ENCODE measurements at places on chromosomes 1 and 21.

DNA sequence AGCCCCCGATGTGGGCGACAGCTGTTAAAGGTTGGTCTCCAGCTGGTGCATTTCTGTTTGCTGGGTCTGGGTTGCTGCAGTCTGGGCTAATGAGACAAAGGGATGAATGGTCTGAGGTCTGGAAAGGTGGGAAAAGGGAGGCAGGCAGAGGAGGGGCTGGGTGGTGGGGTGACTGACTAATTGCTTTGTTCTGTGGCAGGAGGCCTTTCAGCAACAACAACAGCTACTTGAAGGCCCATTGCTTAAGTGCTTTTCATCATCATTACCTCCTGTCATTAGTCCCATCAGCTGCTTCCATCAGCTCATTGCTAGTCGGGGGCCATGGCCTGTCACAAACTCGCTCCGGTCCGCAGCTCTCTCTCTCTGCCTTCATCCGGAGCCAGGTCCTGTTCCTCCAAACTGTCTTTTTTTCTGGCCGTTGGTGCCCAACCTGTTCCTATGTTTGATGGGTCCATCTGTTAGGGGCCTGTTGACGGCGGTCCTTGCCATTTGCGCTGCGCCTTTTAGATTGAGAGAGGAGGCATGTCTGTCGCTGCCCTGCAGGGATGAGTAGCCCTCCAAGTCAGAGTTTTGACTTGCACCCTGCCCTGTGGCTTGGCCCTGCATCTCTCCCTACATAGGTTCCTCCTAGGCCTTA is 105.6 kb upstream of the PLXNA2 start:
- DNase-seq = no peak

- no peak for DNase-seq
Measured at GRCh38 chr1:245715291-245715701, 560.5 kb downstream of the KIF26B start.

DNA sequence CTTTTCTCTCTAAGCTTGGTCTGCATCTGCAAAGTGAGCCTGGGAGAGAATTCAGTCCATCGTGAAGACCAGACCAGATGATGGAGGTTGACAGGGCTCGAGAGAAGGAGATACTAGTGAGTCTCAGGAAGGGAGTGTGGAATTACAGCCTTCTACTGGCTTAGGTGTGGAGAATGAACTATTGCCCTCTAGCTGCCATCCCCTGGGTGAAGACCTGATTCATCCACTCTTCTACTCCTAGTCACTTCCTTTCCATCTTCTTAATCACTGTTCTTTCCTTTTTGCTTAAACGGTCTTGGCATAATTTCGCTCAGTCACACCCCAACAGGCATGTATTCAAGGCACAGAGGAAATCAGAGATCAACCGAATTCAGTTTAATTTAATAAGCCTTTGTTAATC is 34.0 kb upstream of the HSD17B7 start:
- no peak for DNase-seq

GRCh38 chr21:31992391-31992790 is 119.6 kb downstream of the HUNK start:
- no peak for DNase-seq

GRCh38 chr1:9275161-9275560 is 17.5 kb upstream of the SPSB1 start:
- no peak for DNase-seq

- DNase-seq = no peak
Measured at GRCh38 chr1:10561955-10562354, 87.2 kb downstream of the PEX14 start.

GRCh38 chr1:172517081-172517480 is 15.9 kb upstream of the SUCO start:
- no peak for DNase-seq

- DNase-seq = no peak
Measured at GRCh38 chr21:16568244-16568643, 838.5 kb downstream of the USP25 start.

DNA sequence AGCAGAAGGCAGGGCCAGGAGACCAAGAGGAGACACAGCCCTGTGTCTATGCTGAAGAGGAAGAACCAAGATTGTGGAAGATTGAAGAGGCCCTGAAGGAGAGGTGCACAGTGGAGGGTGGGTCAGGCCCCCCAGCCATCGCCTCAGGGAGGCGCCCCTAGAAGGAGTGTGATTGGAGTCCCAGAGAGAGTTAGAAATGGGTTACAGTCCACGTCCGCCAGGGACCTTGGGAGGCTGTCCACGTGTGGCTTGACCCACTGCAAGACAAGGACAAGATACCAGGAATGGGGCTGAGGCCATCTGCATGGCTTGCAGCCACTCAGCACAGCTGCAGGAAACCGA is 375.1 kb downstream of the NPHP4 start:
- DNase-seq = no peak

DNA sequence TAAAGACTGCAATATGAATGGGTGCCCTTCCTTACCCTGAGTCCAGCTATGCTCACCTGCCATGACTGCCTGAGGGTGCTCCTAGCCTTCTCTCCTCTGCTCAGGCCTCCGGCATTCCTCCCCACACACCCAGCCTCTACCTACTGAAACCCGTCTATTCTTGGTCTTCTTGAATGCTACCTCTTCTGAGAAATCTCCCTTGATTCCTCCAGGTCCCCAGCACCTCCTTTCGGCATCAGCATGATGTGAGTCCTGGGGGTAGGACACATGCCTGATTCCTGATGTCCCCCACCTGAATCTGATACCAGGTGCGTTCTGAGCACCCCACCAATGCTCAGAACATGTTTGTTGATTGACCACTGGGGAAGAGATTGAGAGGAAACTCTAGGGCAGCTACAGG is 8.6 kb downstream of the LDLRAD1 start:
- no peak for DNase-seq

- no peak for DNase-seq
Measured at GRCh38 chr1:243734308-243734695, 115.7 kb downstream of the AKT3 start.
